ENCODE measurements at places on chromosomes 6 and 20.

- no peak for DNase-seq
These were observed 14.9 kb upstream of the DDO start for GRCh38 chr6:110430236-110430635.

GRCh38 chr6:11911538-11911937, 100.6 kb upstream of the HIVEP1 start:
- DNase-seq, result no peak

DNA sequence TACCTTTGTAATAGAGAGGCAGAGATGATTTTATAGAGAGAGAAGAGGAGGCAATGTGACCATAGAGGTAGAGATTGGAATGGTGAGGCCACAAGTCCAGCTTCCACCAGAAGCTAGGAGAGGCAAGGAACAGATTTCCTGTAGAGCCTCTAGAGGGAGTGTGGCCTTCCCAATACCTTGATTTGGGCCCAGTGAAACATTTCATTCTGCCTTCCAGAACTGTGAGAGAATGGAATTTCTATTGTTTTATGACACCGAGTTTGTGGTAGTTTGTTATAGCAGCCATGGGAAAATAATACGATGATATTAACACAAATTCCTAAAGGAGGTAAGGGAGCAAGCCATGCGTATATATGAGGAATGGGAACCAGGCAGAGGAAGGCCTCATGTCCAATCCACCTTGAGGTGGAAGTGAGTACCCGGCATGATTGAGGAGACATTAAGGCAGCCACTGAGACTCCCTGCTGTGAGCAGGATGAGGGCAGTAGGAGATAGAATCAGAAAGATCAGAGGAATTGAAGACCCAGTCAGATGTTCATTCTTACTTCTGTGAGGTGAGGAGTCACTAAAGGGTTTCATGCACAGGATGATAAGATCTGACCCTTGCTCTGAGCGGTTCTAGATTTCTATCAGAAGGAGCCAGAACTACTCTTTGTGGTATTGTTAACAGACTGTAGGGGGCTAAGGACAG, 636.3 kb upstream of the IMPG1 start:
- DNase-seq, result no peak

GRCh38 chr6:20280288-20280621, 68.0 kb upstream of the MBOAT1 start:
- DNase-seq, result no peak

DNA sequence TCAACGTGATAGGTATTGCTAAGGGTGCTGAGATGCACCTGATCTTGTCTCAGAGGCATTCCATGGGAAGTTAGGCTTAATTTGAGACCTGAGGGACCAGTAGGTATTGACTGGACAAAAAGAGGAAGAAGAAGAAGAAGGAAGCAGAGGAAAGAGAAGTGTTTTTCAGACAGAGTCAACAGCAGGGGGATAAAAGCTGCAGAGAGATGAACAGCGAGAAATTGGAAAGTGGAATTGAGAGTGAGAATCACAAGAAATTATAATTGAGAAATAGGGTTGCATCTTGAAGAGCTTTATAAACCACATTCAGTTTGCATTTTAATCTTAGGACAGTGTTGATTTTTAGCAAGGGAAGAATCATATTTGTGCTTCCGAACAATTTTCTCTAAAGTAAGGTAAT, 254.0 kb downstream of the CD83 start:
- no peak for DNase-seq

DNA sequence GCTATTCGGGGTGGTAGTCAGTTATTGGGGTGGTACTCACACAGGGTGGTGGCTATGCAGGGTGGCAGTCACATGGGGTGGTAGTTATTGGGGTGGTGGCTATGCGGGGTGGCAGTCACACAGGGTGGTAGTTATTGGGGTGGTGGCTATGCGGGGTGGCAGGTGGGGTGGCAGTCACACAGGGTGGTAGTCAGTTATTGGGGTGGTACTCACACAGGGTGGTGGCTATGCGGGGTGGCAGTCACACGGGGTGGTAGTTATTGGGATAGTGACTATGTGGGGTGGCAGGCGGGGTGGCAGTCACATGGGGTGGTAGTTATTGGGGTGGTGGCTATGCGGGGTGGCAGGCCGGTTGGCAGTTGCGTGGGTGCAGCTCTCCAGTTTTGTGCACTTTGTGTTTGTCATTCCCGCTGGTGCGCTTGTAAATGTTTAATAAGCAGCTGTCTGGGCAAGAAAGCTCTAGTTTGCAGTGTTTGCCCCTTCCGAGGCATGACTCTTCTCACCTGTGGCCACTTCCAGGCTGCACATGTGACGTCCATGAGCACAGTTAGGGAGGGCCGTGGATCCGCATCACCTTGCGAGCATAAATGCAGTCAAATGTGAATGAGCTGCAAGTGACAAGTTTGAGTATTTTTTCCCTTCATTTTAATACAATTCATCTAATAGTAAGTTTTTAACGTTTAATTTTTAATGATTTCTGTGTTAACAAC, 219.0 kb upstream of the CST7 start:
- no peak for DNase-seq

- no peak for DNase-seq
These were observed 13.4 kb upstream of the TBC1D20 start for GRCh38 chr20:475463-476357.

- no peak for DNase-seq
These were observed 27.5 kb downstream of the SERPINB9 start for GRCh38 chr6:2875359-2876191.

GRCh38 chr6:22829070-22829469, 259.7 kb downstream of the HDGFL1 start:
- DNase-seq, result no peak

DNA sequence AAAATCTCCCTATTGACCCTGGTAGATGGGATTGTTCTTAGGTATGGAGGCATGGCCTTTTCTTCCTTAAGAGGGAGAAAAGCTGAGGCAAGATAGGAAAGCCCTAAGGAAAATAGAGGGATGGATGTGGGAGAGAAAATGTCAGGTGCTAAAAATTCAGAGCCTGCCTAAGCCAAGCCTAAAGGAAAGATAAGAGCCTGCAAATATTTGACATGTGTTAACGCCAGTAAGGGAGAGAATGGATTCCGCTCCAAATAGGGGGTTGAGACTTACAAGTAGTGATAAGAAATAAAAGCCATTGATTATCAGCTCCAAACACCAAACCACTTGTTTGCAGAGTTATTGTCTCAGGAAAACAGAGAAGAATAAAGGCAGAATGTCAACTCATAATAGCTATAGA, 533.6 kb downstream of the PTPRT start:
- no peak for DNase-seq

DNA sequence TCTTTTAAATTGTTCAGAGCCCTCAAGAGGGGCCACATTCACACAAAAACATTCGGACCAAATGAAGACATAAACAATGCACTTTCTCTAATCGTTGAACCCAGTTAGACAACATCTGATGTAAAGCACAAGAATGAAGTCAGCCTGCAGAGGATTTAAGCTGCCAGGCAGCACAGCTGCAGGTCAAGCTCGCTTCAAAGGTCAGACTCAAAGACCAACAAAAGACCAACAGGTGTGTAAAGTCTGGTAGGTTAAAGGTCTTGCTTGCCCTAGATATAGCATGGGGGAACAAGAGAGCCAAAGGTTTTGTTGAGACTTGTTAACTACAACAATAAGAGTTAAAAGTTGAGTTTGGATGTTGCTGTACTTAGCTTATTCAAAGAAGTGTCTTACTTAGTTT, 26.7 kb upstream of the MYLIP start:
- DNase-seq, result no peak

DNA sequence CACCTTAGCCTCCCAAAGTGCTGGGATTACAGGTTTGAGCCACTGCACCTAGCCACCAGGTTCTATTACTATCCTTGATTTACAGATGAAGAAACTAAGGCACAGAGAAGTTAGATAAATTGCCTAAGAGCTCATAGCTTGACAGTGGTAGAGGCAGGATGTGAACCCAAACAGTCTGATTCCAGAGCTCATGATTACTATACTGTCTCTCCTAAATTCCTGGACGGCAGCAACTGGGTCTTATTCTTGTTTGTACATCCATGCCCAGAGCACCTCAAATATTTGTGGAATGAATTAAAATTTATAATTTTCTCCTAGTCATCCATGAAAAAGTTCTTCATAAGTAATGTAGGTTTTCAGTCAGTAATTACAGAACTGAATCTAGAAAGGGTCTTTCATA, 15.1 kb downstream of the PDSS2 start:
- DNase-seq, result no peak

DNA sequence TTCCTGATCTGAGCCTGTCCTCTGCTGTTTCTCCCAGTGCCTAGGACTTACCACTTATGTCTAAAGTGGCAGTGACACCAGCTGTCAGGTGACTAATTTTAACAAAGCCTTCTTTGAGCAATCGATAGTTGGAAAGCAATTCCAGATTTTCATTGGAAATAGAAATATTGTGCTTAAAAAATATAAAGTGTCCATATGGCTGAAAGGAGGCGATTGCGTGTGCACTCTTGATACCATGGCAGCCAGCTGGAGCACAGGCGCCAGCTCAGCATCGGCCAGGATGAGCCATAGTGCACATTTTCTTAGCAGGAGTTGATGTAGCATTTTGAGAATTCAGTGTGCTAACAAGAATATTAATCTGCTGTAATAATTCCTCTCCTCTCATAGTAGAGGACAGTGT, 70.0 kb downstream of the LRRC1 start:
- DNase-seq, result no peak

DNA sequence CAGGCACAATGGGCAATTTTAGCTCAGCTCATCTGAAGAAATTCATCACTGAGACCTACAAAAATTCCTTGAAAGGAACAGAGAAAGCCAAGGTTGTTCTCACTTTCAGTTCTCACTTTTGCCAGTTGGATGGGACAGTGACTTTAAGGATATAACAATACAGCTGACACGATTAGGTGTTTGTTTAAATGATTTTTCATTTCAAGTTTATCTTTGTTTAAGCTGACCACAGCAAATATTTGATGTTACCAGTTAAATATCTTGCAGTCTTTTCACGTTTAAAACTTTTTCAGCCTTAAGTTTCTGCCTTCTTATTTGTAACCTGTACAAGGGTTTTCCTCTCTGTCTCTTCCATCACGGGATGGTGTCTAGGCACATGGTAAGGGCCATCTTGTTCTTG, 93.6 kb downstream of the PLCB1 start:
- no peak for DNase-seq

DNA sequence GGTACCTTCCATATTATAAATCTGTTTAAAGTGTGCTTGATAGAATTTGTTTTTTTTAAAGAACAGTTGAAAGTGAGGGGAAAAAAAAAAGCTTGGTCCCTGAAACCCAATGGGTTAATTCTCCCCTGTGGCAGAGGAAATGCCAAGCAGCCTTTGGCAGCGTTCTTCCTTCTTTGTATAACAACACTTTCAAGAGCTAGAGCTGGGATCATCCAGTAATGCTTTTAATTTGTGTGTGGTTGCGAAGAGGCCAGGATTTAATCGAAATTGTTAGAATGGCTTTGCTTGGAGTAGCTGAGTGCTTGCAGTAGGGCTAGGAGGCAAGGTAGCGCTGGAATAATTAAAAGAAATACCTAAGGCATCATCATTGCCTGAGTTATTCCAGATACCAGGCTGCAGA, 692.0 kb downstream of the DHX35 start:
- DNase-seq, result no peak

GRCh38 chr6:43833223-43833995, 63.4 kb downstream of the VEGFA start:
- no peak for DNase-seq

GRCh38 chr6:136644597-136644952, 94.4 kb upstream of the MAP7 start:
- no peak for DNase-seq

GRCh38 chr6:87251225-87251624, 71.2 kb upstream of the SMIM8 start:
- DNase-seq, result no peak

GRCh38 chr20:37882961-37883712, 19.8 kb upstream of the VSTM2L start:
- no peak for DNase-seq

- no peak for DNase-seq
These were observed 24.9 kb upstream of the VEGFA start for GRCh38 chr6:43744931-43745727.

DNA sequence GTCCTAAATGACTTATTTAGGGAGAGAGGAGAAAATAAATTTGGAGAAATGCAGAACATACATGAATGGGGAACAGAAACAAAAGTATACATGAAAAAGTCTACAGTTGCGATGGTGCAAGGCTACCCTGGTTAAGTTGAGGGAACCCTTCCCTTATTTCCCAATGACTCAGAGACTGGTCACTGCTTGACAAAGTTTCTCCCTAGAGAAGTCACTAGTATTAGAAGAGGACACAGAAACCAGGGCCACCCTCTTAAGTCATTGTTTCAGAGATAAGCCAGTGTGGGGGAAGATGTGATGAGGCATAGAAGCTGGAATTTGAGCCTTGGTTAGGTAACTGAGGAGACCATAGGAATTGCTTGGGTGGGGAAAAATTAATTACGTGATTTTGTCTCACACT, 24.4 kb upstream of the EDN1 start:
- no peak for DNase-seq

GRCh38 chr6:31556307-31556706, 8.9 kb downstream of the NFKBIL1 start:
- DNase-seq, result no peak

GRCh38 chr6:75204217-75204958, 1.5 kb downstream of the COL12A1 start:
- DNase-seq, result no peak

DNA sequence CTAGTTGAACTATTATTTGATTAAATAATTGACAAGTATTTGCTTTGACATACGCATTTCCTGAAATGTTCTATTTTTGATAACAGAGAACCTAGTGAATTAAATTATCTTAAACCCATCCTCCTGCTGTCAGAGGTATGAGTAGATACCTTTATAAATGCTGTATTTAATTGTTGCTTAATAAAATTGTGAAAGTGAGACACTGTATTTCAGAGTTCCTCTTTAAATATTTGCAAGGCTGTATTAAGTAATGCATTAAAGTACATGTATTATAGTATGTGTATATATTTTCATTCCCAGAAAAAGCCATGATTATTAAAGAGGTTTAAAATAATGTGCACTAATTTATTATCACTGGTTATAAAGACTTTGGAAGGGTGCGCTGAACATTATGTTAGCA, 483.8 kb downstream of the TFAP2B start:
- DNase-seq, result no peak

- no peak for DNase-seq
These were observed 26.0 kb downstream of the HDDC2 start for GRCh38 chr6:125275779-125276178.

GRCh38 chr6:3876101-3876500, 26.9 kb downstream of the FAM50B start:
- DNase-seq, result no peak

GRCh38 chr6:122722746-122723145, 56.8 kb upstream of the FABP7 start:
- DNase-seq, result no peak

GRCh38 chr6:41503827-41504465, 42.2 kb upstream of the FOXP4 start:
- no peak for DNase-seq

DNA sequence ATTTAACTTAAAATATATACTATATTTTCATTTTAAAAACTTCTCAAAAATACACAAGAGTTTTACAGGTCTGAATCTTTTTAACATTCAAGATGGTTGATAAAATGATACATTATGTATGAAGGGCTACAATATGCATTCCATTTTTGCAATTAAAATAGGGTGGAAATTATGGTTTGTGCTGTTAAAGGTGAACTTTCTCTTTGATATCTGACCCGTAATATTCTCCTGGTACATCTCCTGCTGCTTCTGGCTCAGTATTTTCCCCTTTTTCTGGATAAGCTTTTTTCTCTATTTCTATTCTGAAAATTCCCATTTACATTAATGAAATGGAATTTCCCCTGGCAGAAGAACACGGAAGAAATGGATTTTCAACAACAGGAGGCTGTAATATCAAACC, 27.4 kb upstream of the LCA5 start:
- no peak for DNase-seq
